ENCODE measurements at places on chromosomes 6 and 20. TPM values are rescaled to one million over a fixed set of nuclear protein-coding genes. Genes with fewer than 3 reads are reported as not detected.

Gene F13A1
- total RNA-seq, result 0.22 TPM

Gene CYP39A1
- 2.7 TPM for total RNA-seq

Gene SMOC2
- 0.94 TPM for total RNA-seq

Gene BANF2
- not detected for total RNA-seq

Gene EFCAB8
- not detected for total RNA-seq

Gene TAF11
- 34.4 TPM for total RNA-seq

Gene HLA-DOB
- total RNA-seq, result not detected
